ENCODE measurements at places on chromosomes 3 and 15.
A peak's percentile ranks its signal among the peaks of the same experiment; 100 is the strongest.

DNA sequence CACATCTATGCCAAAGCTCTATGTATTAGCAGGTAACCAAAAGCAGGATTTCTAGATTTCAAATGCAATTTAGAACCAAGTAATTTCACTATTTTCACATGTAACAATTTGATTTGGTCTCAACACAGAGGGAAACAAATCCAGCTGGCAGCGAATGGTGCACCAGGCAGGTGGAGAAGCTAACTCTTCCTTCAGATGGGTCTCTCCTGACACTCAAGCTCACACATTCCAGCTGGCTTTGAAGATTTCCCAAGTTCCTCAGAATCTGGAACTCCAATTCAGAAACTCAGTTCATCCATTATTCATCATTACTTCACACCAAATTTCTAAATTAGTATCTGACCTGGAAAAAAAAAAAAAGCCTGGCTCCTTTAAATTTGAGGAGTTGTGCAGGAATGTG, 318.1 kb upstream of the NECTIN3 start:
- no peak for DNase-seq

- DNase-seq, result no peak
These were observed 8.6 kb upstream of the CACNA1D start for GRCh38 chr3:53485675-53486403.

DNA sequence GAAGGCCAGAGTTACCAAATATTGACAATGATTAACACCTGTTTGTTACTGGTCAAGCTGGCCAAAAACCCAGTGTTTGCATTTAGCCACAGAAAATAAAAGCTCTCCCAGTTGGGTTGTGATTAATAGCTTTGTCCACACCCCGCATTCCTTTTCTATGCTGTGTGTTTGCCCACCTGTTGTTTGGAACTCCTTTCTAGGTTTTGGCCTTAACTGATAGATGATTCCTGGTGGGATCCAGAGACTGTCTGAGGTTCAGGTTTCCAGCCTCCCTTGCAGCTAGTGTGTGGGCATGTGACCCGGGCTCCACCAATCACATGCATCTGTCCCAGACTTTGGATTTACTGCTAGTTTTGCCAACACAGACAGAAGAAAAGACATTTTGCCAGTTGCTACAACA, 83.8 kb downstream of the PTPRG start:
- DNase-seq, result no peak

DNA sequence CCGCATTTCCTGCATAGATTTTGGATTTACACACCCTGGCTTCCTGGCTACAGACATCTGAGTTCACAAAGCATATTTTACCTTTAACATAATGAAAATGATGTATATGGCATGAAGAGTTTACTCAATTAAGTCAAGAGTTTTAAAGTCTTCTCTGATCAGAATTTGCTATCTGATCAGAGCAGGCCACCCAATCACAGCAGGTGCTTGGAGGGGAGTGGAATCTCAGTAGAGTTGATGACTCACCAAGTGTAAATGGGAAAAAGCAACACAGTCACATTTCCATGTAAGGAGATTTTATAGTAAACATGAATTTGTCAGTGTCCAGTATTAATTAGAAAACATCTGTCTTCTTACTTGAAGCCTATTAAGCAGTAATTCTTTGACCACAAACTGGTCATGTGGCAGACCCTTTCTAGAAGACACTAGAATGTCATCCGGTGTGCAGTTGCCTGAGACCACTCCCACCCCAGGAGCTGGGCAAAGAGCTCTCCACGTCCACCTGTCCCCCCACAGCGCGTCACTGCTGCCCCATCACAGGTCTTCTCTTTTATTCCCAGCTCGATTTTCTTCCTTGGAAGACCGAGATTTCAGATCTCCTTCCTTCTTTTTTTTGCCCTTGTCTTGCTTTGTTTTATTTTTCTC, 10.8 kb downstream of the MESD start:
- DNase-seq, result no peak

GRCh38 chr3:149267565-149267964, 45.9 kb upstream of the CP start:
- no peak for DNase-seq

GRCh38 chr3:1677576-1678156, 421.0 kb upstream of the CNTN4 start:
- no peak for DNase-seq

GRCh38 chr3:64167351-64167750, 57.9 kb downstream of the PRICKLE2 start:
- DNase-seq, result no peak

DNA sequence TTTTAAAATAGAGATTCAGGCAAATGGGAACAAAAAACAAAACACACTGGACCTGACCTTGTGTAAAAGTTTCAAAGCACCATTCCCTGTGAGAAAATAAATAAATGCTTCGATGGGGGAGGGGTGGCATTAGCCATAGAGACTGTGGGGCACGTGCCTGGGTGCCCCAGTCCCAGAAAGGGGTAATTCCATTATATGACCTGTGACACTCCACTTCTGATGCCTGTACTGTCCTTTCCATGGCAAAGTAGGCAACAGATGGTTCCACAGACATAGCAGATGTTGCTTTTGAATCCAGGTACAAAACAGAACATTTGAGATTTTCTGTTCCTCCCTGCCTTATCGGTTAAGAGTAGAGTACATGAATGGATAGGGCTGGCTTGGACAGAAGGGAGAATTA, 3.9 kb downstream of the PHLDB2 start:
- no peak for DNase-seq

- DNase-seq, result peak; percentile 15
These were observed 23.7 kb upstream of the TPRG1 start for GRCh38 chr3:189148081-189148507.

- no peak for DNase-seq
These were observed 43.9 kb downstream of the THBS1 start for GRCh38 chr15:39624806-39625205.

- DNase-seq, result no peak
These were observed 140.7 kb downstream of the MECOM start for GRCh38 chr3:169522595-169523529.

DNA sequence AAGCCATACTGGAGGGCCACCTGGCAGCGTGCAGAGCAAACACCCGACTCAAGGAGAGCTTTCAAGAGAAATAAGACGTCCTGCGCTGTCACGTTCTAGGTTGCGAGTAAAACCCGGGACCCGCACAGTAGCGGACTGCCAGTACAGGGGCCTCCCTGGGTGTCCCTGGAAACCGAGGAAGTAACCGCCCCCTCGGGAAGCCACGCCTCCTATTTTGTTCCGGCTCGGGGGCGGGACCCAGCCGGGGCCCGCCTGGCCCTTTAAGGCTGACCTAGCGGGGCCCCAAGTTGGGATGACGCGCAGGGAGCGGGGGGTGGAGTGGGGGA, 218 bp upstream of the MAPKAPK3 start:
- DNase-seq, result peak; percentile 88

- no peak for DNase-seq
These were observed 14.0 kb downstream of the ABHD5 start for GRCh38 chr3:43704697-43705096.

GRCh38 chr15:68651916-68652525, 73.2 kb downstream of the CORO2B start:
- no peak for DNase-seq

DNA sequence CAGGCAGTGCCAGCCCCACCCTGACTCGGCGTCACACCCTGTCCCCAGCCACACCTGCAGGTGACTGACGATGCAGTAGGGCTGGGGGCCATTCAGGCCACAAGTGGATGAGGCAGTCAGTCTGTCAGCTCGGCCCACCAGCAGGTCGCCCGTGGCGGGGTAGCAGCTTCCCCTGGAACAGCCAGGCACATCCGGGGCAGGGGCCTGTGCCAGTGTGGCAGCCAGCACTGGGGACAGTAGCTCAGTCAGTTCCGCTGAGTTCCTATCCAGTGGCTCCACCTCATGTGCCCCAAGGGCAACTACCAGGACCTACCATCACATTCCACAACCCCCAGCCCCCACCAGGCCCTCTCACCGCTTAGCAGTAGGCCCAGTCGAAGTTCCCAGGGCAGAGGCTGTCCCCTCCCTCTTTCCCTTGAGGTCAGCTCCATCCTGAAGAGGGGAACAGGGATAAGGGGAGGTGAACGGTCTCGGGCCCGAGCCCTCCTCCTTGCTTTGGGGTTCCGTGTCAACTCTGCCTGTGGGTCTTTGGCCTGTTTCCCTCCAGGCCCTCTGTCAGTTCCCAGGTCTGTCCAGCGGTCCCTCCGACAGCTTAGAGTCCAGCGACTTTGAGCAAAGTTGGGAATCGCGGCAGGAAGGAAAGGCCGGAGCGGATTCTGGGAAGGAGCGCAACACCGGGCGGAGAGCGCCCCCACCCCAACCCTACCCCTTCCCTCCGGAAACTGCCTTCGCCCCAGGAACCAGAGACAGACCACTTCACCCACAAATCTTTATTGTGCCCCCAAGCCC, at the start of gene LAMB2:
Gene LAMB2 (minus strand): TSS at position 614 of the 789 bp plus-strand sequence. CDS start 183 bp downstream, at position 431.
- no peak for DNase-seq

All from GM12891 (cell line).